NCI-H2081 (cell line): ENCODE measurements at places on chromosomes 7 and 10.

DNA sequence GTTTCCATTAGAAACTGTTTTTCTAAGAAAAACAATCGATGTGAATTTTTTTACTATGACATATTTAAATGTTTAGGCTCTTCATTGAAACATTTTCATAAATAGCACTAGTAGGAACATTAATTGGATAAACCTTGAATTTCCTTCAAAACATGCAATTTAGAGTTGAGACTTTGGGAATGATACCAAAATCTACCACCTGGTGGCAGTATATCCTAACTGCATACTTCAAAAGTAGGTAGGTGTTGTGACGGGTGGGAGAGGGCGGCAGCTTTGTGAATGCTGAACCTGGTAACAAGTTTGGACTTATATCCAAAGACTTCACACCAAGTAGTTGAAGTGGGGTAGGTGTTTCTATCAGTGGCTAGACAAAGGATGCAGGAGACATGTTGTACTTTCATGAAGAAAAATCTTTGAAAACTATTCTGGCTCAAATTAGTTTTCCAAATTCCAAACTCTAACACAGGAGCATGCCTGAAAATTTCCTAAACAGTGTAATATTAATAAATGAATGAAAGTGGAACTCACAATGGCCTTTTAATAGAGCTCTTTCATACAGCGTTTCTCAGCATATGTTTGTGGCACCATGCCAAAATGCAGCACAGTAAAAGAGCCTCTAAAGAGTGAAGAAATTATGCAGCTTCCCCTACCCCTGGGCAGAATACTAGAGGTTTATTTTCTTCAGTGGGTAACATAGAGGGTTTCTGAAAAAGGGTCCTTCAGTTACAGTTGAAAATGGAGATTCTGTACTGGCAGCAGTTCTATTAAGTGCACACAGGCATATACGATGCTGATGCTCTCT is 201.0 kb upstream of the TPK1 start:
- DNase-seq = peak; percentile 65

GRCh38 chr7:25781704-25782103 is 370.3 kb upstream of the NFE2L3 start:
- DNase-seq = no peak

DNA sequence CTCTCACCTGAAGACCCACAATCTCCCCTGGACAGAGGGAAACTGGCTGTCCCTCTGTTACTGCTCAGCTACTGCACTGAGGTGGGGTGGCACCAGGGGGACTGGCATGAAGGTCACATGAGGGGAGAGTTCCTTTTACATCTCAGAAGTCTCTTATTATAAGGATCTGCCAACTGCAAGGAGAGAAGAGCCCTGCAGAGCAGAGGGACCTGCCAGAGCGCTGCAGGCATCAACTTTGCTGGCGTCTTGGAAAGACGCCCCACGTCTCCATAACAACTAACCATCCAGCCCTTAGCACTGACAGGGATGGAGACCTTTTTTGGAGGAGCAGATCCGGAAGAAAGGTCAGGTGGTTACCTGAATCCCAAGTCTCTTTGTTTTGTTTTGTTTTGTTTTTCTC is 218.6 kb downstream of the KCNMA1 start:
- no peak for DNase-seq

- no peak for DNase-seq
These were observed 11.0 kb downstream of the PYROXD2 start for GRCh38 chr10:98403812-98404504.

GRCh38 chr10:33031815-33032653 is 74.0 kb upstream of the ITGB1 start:
- DNase-seq = no peak

- no peak for DNase-seq
These were observed 522.4 kb downstream of the CCSER2 start for GRCh38 chr10:84850826-84851225.

- DNase-seq = no peak
These were observed 15.6 kb downstream of the CNNM1 start for GRCh38 chr10:99344715-99345114.

- no peak for DNase-seq
These were observed 187.5 kb downstream of the CELF2 start for GRCh38 chr10:11205030-11205772.

DNA sequence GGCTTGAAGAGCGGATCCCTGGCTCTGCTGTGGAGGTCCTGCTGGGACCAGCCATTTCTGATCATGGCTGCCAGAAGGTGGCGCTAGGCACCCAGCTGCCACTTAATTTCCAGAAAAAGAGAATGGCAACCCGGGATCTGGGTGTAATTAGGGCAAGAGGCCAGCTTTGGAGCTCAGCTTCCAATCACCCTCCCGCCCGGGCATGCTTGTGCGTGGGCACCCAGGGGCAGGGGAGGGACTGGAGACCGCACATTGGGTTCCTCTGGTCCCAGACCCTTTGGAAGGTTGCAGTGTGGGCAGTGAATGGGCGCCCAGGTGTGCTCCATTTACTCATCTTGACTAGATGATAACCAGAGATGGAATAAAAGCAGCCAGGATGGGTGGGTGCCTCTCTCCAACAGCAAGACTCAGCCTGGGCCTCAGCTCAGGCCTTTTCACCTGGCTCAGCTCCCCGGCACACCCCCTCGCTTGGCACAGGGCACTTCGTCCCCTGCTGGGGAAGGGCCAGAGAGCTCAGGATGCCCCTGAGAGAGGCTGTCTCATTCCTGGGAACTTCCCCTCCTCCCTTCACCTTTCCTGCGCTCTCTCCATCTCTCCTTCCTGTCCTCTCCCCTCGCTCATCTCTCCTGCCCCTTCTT is 14.7 kb downstream of the FAM241B start:
- DNase-seq = peak; percentile 76

DNA sequence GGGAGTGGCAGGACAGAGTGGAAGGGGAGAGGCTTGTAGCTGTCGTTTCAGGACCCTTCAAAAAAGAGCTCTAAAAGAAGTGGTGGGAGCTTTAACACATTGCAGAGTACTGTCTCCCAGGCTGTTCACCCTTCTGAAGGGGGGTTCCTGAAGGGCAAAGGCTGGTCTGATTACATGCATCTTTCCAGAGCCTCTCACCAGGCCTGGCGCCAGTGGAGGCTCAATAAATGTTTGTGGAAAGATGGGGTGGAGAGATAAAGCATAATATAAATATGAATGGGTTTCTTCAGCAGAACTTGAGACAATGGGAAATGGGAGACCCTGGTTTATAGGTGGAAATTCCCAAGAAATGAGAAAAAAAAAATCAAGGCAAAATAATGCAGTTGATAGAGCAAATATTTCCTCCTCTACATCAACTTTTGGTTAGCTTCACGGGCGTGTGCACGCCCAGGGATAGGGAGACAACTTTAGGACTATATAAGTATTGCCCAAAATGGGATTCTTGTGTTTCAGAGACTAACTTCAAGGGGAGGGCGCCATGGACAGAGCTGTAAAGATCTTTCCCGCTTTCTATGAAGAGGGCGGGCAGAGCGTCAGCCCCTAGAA is 613 bp upstream of the BUB3 start:
- DNase-seq = no peak

DNA sequence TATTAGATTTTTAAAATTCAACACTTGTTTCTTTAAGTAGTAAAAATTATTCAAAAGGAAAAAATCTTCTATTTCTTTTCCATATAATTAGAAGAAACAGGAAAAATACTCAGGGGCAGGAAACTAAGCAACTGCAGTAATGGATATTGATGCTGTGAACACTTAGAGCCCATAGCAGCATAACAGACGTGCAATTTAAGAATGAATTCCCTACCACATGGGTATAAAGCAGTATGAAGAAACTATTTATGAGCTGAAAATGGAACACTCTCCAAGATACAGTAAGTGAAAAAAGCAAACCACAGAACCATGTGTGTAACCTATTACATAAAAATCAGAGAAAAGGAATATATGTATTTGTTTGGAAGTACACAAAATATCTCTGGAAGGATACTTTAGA is 30.8 kb downstream of the ARHGAP19 start:
- no peak for DNase-seq

DNA sequence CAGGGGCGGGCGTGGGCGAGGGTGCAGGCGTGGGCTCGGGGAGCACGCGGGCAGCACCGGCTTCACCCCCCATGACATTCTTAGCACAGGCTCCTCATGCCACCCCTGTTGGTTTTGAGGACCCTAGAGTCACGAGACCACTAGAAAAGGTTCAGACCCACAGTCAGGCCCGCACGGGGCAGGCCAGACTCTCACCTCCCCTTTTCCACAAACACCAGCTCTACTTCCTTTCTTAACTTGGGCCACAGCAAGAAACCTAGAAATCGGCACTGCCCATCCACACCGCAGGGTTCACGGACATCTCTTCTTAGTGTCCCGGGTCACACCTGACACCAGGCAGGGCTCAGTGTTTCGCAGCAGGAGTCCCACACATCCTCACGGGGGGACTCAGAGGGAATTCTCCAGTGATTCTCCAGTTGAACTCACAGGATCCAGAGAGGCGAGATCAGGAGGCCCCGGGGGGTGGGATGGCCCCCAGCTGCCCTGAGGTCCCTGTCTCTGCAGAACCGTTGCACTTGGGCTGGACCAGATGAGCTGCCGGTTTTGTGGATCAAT is 52.0 kb downstream of the JAKMIP3 start:
- DNase-seq = no peak

GRCh38 chr7:37441816-37442215 is 6.8 kb downstream of the ELMO1 start:
- DNase-seq = no peak

- DNase-seq = no peak
These were observed 30.6 kb downstream of the SORBS1 start for GRCh38 chr10:95530561-95530960.

DNA sequence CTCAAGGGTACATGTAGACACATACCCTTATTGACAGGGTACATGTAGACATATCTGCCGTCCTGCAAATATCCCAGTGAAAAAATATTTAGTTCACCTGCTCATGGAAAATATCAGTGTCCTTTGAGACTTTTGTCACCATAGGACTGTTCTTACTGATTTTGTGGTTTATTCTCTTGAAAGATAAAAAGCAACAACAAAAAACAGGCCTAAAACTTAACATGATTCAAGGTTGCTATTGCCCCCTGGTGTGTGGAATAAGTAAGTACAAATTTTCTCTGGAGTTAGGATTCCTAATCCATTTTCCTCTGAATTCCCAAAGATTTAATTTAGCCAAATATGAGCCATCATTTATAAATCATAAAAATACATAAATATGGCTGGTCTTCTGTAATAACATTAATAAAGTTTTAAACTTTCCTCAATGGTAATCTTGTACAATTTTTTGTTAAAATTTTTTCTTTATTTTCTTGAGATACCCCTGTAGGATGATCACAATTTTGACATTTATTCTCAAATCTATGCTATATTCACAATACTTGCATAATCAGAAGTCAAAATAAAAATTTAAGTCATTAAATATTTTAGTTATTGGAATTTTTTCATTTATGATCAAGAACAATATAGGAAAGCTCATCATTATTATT is 741.4 kb upstream of the POT1 start:
- DNase-seq = peak; percentile 50

DNA sequence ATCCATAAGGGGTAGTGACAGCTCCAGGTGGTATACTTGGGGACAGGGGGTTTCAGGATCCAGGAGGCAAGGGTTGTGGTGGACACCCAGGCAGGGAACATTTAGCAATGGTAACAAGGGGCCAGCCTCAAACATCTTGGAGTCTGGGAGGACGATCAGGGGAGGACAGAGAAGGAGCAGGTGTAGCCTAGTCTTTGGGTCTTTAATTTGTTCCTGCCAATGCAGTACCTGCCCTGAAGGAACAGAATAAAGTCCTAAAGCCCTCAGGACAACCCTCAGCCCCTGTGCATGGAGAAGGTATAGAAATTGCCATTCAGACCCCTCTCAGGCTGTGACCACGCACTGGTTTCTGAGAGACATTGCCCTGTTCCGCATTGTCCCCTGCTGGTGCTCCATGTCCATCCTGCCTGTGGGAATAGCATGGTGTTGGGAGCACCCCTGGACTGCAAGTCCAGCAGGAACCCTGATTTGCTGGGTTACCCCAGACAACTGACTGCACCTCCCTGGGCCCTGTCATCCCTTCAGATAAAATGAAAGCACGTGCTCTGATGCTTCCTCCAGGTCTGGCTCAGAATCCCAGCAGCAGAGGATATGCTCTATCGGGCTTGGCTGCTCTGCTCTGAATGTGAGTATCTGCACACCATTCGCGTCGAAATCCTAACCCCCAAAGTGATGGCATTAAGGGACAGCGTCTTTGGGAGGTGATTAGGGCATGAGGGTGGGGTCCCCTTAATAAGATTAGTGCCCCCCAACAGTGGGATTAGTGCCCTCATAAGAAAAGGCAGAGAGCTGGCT is 24.2 kb downstream of the DDC start:
- no peak for DNase-seq

GRCh38 chr7:35617041-35617440 is 77.9 kb downstream of the HERPUD2 start:
- DNase-seq = no peak

- no peak for DNase-seq
These were observed 372.7 kb upstream of the AKR1E2 start for GRCh38 chr10:4453276-4453675.
